A549 (cell line): ENCODE measurements at places on chromosomes 1 and 21.

GRCh38 chr1:166914111-166914510 lies 38.0 kb upstream of the TADA1 start:
- no peak for DNase-seq

DNA sequence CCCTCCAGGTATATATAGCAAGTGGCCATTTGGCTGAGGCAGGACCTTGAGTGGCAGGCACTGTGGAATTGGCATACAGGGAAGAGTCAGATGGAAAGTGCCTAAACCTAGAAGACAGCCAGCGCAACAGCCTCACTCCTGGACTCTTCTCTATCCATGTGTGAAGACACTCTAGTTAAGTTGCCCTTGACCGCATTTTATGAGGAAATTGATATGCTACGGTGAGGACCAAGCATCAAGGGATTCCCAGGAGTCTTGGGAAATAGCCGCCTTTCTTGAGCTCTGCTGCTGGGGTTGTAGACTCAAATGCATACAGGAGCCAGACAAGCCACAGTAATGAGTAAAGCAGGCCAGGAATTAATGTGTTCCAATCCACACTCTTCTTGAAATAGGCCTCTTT lies 145.9 kb upstream of the KAZN start:
- DNase-seq, result no peak

GRCh38 chr1:37130221-37130948 lies 96.1 kb upstream of the GRIK3 start:
- DNase-seq, result no peak

- DNase-seq, result no peak
These were observed 97.8 kb downstream of the MRPL37 start for GRCh38 chr1:54297596-54298283.

DNA sequence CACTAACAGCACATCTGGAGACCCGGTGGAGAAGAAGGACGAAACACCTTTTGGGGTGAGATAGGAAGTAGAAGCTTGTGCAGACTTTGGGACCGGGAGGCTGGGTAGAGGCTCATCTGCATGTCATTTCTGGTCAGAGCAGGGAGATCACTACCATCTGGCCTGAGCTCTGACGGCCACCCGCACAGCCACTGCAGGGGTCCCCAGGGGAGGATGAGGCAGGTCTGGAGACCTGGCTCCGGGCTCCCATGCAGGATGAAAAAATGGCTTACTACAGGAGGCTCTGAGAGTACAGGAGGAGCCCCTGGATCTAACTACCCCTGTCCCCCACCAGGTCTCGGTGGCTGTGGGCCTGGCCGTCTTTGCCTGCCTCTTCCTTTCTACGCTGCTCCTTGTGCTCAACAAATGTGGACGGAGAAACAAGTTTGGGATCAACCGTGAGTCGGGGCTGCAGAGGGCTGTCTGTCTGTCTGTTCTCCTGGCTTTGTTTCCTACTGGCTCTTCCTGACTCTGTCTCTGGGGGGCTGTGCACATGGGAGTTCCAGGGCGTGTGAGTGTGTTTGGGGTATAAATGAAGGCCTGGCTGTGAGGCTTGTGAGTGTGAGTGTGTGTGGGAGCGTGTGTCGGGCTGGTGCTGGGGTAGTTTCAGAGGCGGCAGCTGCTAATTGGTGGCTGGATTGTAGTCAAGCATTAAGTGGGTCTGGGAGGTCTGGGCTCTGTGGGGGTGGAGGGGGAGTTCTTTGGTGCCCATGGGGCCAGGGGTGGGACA lies 14.1 kb downstream of the NTRK1 start:
- no peak for DNase-seq

GRCh38 chr1:158102881-158103674 lies 77.6 kb upstream of the CD1D start:
- DNase-seq, result no peak

DNA sequence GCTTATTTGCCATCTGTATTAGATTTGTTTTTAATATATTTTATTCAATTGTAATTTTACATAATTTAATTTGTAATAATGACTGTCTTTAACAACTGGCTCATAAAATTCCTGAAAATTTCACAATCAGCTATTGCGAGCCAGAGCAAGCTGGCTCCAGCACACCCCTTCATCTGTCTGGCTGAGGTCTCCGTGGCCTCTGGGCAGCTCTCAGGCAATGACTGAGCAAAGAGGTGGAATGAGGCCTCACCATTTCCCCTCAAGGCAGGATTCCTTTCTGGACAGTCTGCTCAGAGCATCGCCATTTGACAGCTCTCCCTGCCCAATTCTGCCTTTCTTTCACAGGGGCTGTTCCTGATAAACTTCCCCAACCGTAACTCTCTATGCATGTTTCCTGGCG lies 5.8 kb upstream of the KANK4 start:
- no peak for DNase-seq

- no peak for DNase-seq
These were observed 16.4 kb downstream of the FOXJ3 start for GRCh38 chr1:42318601-42319000.

DNA sequence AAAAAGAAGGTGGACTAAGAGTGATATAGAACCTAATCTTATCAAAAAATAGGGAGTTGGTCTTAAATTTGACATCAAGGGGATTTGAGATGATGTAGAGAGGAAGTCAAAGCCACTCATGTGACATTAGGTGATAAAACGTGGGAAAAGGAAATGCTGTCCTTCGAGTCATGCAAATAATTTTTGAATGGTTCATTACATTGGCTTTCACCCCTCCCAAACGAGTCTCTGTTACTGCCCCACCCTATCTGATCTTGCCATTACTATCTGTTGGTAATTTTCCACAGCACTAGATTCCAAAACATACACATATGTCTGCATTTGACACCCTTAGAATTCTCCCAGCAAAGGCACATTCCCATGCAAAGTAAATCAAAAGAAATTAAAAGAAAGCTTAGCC lies 531.1 kb upstream of the ADAMTS5 start:
- DNase-seq, result no peak

GRCh38 chr1:67803380-67804279 lies 29.6 kb downstream of the GNG12 start:
- no peak for DNase-seq

GRCh38 chr1:113170519-113170918 lies 97.5 kb downstream of the LRIG2 start:
- no peak for DNase-seq

DNA sequence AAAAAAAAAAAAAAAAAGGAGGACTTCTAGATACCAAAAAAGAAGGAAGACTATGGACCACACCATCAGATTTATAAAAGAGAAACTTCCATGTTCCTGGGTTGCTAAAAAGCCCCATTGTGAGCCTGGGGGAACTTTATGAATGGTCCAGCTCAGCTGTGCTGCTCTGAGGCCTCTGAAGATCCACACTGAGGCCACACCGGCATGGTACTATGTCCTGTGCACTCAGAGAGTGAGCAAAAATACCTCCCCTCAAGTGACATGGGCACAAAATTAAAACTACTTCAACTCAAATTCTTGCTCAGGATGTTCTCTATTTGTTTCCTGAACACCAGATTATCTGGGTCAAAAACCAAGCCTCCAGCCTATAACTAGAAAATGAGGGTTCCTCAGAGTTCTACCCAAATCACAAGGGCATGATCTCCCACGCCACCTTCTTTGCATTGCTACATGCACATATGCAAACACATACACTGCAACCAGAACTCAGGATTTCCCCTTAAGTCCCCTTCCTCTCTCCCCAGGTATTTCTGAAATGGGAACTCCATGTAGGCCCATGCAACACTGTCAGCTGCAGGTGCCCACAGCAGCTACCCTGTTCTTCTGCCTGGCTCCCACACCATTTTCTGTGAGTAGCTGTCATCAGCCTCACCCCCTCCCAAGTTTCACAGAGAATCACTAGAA lies 94.4 kb downstream of the SH3GLB1 start:
- DNase-seq, result no peak

- no peak for DNase-seq
These were observed 250.0 kb downstream of the GRIK3 start for GRCh38 chr1:36784147-36784859.

GRCh38 chr1:1062348-1063163 lies 11.6 kb downstream of the RNF223 start:
- DNase-seq, result no peak

GRCh38 chr1:149962039-149962647 lies 25.5 kb upstream of the MTMR11 start:
- DNase-seq, result peak; percentile 79

- DNase-seq, result no peak
These were observed 290.4 kb upstream of the PLXNA2 start for GRCh38 chr1:208534599-208534897.

GRCh38 chr1:26791626-26792025 lies 3.9 kb downstream of the PIGV start:
- no peak for DNase-seq

DNA sequence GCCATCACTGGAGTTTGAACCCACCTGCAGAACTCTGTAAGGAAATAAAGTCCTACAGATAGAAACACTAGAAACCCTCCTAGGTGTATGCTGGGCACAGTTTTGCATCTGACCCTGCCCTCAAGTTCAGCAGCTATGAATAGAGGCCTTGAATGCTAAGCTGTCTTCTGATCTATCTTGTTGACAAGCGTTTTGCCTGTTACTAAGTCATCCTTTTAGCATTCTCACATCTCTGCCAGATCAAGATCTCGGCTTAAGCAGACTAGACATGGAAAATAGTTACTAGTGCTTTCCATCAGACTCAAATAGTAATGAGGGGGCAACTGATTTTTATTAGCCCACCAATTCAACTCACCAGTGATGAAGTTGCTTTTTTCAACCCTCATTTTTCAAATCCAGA lies 10.5 kb downstream of the TBX15 start:
- no peak for DNase-seq

DNA sequence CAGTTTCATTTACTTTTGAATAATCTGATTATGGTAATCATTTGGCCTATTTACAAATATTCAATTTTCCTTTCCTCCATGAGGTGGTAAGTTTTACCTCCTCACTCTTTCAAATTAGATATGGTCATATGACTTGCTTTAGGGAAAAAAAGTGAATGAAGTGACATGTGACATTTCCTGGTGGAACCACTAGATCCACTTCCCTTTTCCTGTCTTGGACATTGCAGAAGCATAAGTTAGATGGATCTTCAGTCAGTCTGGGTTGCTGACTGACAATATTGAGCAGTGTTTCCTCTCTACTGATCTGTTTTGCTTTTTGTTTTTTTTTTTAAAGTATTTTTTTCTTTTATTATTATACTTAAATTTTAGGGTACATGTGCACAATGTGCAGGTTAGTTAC lies 481.1 kb upstream of the PTBP2 start:
- no peak for DNase-seq

DNA sequence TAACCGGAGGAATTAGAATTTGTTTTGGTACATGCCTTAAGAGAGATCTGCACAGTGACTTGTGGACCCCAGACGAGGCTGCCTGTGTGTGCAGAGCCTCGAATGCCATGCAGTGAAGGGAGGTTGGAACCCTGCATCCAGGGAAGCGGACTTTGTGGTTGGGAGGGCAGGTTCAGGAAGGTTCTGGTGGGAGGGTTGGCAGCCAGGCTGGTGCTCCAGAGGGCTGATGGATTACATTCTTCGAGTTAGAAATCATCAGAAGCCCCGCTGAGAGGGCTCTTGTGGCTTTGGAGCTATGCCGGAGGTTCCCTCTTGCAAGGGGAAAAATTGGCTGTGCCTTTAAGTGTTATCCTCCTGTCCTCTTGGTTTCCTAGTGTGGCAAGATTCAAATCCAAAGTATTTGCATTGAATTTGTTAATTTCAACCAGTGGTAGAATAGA lies 21.1 kb downstream of the ROR1 start:
- no peak for DNase-seq

- no peak for DNase-seq
These were observed 39.1 kb upstream of the ADAM30 start for GRCh38 chr1:119935373-119935772.

DNA sequence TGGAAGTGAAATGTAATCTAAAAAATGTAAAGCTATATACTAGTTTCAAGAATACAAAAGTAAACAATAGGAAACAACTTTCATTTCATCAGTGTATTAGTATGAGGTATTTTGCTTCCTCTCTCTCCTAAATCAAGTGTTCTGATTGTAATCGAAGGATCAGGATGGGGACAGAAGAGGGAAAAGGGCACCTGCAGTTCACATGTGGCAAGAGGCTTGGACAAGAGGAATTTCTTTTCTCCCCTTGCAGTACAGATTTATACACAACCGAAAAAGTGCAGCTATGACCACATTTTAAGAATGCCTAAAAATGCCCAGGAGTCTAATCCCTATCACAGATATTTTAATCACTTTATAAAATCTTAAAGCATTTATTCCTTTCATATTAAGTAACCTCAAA lies 63.7 kb downstream of the NRIP1 start:
- DNase-seq, result no peak

DNA sequence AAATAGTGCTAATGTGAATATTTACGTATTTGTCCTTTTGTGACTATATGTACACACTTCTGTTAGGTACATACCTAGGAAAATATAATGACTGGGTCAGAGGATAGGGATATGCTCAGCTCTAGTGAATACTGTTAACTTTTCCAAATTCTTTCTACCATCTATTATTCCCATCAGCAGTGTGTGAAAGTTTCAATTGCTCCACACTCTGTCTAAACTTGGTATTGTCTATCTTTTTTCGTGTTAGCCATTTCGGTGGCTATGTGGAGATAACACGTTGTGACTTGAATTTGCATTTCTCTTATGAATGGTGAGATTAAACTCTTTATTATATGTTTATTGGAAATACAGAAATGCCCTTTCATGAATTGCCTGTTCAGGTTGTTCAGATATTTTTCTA lies 22.7 kb upstream of the LELP1 start:
- DNase-seq, result no peak

DNA sequence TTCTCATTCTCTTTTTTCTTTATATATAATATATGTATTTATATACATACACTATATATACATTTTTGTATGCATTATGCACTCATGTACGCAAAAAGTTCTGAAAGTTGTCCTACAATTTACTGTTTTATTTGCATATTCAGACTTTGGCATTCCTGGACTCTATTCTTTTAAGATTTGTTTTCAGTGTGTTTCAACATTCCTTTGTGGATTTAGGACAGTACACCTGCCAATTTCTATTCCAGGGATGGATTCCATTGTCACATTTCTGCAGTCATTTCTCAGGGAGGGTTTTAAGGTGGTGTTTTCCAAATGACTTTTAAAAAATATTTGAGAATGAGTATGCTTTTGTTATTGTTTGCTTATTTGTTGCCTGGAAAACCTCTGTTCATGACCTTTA lies 76.2 kb downstream of the TPR start:
- DNase-seq, result no peak

DNA sequence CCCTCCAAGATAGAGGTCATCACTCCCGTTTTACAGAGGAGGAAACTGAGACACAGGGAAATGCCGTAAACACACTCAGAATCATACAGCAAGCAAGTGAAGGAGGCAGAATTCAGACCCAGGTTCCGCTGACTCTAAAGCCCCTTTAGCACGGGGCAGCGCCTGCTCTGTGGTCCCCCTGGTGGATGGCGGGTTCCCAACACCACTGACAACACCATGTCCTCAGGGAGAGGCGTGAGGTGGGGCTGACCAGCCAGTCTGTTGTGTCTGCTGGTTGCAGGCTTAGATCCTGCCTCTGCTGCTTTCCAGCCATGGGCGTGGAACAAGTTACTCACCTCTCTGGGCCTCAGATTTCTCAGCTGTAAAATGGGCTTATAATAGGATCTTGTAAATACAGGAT lies 617.3 kb downstream of the MATN1 start:
- peak; percentile 38 for DNase-seq
